Stimulated activated naive B cell treated with anti-CD40 and anti-IgM and Interleukin-4, amounts not matched to agents 10 μg/mL and 1 μg/mL and 100 μg/mL, for 72 hours (primary cell): ENCODE measurements at places on chromosomes 13 and 19.

- no peaks in the 10 kb centered on the region for H3K36me3 ChIP-seq
- H3K4me1 ChIP-seq = peaks cover 26% of the 10 kb centered on the region
- peak overlapping the region; percentile 48 for H3K4me3 ChIP-seq
- H3K27me3 ChIP-seq = peaks cover 41% of the 10 kb centered on the region
These were observed 2.7 kb downstream of the CDC42EP5 start for GRCh38 chr19:54470276-54470887.

DNA sequence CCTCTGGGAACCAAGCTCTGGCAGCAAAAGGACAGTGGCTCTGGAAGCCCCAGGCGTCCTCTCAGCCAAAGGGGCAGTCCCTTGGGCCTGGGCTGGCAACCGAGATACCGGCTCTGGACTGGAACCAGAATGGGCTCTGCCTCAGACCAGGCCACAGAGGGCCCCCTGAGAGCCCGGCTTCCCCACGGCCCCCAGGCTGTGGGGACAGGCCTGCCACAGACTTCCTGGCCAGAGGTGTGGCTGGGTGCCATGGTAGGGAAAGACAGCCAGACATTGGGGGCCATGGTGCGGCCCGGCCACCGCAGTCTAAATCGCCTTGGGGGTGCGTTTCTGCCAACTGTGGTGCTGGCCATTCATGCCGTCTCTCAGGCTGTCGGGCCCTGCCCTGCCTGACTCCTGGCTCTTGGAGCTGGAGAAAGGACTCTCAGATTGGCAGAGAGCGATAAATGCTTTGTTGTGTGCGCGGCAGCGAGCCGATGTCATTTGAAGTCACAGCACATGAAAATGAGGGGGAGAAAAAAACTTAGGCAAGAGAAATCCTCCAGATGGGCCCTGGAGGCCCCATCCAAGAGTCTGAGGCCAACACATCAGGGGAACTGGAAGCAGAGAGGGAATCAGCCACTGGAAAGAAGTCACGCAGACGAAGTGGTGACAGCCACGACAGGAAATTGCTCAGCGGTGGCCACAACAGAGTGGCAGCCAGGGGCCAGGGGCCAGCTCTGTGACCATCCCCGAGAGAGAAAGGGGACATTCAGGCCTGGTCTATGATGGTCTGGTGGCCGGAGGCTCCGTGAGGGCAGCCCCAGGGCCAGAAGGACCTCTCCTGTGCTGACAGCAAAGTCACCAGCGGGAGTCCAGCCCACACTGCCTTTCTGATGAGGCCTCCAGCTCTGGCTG is 26.5 kb downstream of the SH3GL1 start:
- H3K27me3 ChIP-seq = no peaks in the 10 kb centered on the region
- peaks cover 70% of the 10 kb centered on the region for H3K4me1 ChIP-seq
- DNase-seq = no peak
- peak overlapping the region; percentile 56 for H3K4me3 ChIP-seq
- peaks cover 32% of the 10 kb centered on the region for H3K36me3 ChIP-seq

DNA sequence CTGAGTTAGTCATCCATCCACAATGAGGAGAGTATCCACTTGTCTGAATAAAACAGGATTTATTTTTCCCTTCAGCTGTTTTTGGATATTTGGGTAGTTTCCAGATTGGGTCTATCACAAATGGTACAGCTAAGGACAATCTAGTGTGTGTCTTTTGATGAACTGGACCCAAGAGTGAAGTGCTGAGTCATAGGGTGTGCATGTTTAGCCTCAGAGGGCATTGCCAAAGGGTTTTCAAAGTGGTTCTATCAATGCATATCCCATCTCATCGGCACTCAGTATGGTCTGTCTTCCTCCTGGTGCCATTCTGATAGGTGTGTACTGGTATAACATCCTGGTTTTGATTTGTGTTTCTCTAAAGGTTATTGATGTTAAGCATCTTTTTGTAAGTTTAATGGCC is 62.3 kb downstream of the GSX1 start:
- H3K36me3 ChIP-seq = no peaks in the 10 kb centered on the region
- no peak overlapping the region for H3K4me3 ChIP-seq
- no peaks in the 10 kb centered on the region for H3K4me1 ChIP-seq
- DNase-seq = no peak

GRCh38 chr13:108225440-108225839 is 7.2 kb downstream of the ABHD13 start:
- peaks cover 13% of the 10 kb centered on the region for H3K36me3 ChIP-seq
- H3K27me3 ChIP-seq = no peaks in the 10 kb centered on the region
- no peak for DNase-seq
- no peak overlapping the region for H3K4me3 ChIP-seq
- no peak overlapping the region for H3K27ac ChIP-seq
- H3K4me1 ChIP-seq = peaks cover 32% of the 10 kb centered on the region

DNA sequence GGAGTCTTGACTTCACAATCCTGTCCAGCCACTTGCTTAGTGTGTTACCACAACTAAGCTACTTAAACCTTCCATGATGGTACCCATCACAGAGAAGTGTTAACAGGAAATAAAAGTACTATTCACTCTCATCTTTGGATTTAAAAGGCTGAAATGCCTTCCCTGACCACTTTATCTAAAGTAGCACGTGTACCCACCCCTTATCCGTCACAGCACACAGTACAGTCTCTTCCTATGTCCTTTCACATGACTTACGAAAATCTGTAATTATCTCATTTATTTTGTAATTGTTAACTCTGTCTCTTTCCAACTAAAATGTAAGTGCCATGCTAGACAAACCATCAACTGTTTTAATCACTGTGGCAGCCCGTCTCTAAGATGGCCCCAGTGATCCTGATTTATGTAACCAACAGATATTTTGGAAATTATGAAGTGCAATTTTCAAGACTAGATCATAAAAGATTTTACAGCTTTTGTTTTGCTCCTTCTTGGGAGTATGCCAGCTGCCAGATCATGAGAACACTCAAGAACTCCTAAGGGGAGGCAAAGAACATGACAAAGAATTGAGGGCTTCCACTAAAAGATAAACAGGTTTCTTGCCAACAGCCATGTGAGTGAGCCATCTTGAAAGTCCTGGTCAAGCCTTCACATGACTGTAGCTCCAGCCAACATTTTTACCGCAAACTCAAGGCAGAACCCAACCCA is 44.9 kb downstream of the DIAPH3 start:
- H3K27me3 ChIP-seq = no peaks in the 10 kb centered on the region
- no peak overlapping the region for H3K27ac ChIP-seq
- H3K4me1 ChIP-seq = no peaks in the 10 kb centered on the region
- no peak overlapping the region for H3K4me3 ChIP-seq
- no peak for DNase-seq
- H3K36me3 ChIP-seq = peaks cover 8% of the 10 kb centered on the region

- no peaks in the 10 kb centered on the region for H3K36me3 ChIP-seq
- H3K27me3 ChIP-seq = no peaks in the 10 kb centered on the region
- no peak overlapping the region for H3K27ac ChIP-seq
- peaks cover 53% of the 10 kb centered on the region for H3K4me1 ChIP-seq
- no peak for DNase-seq
These were observed 128.6 kb downstream of the DLEU7 start for GRCh38 chr13:50714891-50715290.

- H3K4me1 ChIP-seq = peaks cover 51% of the 10 kb centered on the region
- peaks cover 55% of the 10 kb centered on the region for H3K36me3 ChIP-seq
- H3K4me3 ChIP-seq = peak overlapping the region; percentile 81
- no peaks in the 10 kb centered on the region for H3K27me3 ChIP-seq
- peak overlapping the region; percentile 92 for H3K27ac ChIP-seq
- DNase-seq = no peak
These were observed 7.5 kb downstream of the CLASRP start for GRCh38 chr19:45046355-45046754.

GRCh38 chr13:111912453-111912866 is 154.5 kb upstream of the SOX1 start:
- no peak overlapping the region for H3K4me3 ChIP-seq
- no peak for DNase-seq
- H3K4me1 ChIP-seq = no peaks in the 10 kb centered on the region
- H3K27ac ChIP-seq = no peak overlapping the region

DNA sequence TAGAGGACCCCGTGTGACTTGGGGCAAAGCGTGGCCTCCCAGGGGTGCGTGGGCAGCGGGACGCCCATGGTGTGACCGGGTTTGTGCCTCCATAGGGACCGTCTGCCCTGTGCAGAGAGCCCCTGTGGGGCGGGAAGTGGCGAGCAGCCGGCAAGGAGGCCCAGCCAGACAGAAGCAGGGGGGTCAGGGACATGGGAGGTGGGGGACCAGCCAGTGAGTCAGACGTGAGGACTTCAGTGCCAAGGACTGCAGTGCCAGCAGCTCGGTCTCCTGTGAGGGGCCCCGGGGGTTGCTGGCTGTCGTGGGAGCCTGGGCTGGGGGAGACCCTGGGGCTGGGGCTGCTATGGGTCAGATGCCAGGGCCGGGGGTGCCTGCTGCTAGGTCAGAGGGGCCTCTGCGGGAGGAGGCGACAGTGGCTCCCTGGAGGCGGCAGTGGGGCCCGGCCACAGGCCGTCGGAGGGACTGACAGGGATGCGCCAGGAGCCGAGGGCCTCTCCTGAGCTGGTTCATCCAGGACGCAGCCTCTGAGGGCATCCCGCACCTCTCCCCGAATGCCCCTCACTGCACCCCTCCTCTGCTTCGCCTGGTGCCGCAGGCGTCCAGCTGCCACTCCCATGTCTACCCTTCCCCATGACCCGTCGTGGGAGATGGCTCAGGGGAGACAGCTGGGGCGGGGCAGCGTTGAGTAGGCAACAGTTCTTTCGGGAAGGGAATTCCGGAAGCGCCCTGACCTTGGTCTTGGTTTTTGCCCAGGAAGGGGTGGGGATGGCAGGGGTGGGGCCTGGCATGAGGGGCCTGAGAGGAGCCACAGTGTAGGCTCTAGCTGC is 80.0 kb downstream of the KDM4B start:
- H3K4me3 ChIP-seq = no peak overlapping the region
- H3K27me3 ChIP-seq = no peaks in the 10 kb centered on the region
- H3K4me1 ChIP-seq = peaks cover 38% of the 10 kb centered on the region
- no peak for DNase-seq

GRCh38 chr13:67043901-67044300 is 186.2 kb downstream of the PCDH9 start:
- H3K27ac ChIP-seq = no peak overlapping the region
- no peaks in the 10 kb centered on the region for H3K36me3 ChIP-seq
- H3K4me3 ChIP-seq = no peak overlapping the region
- H3K27me3 ChIP-seq = no peaks in the 10 kb centered on the region
- DNase-seq = no peak

DNA sequence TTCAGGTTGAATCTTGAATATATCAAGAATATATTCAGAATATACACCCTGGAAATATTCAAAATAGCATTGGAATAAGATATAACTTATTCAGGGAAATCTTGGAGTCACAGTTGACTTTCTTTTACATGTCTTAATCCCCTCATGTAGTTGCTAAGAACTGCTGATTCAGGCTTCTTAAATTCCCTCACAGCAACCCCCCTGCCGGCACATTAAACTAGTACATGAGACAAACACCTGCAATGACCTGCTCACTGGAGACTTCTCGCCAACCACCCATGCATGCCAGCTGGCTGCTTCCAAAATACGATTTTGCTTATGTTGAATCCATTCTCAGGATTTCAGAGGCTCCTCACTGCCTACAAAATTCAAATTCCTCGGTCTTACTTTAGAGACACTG is 997.1 kb downstream of the EFNB2 start:
- H3K27ac ChIP-seq = no peak overlapping the region
- H3K36me3 ChIP-seq = no peaks in the 10 kb centered on the region
- H3K27me3 ChIP-seq = no peaks in the 10 kb centered on the region
- H3K4me3 ChIP-seq = no peak overlapping the region
- DNase-seq = no peak

- no peak overlapping the region for H3K27ac ChIP-seq
- no peak overlapping the region for H3K4me3 ChIP-seq
- H3K27me3 ChIP-seq = no peaks in the 10 kb centered on the region
- peaks cover 24% of the 10 kb centered on the region for H3K4me1 ChIP-seq
These were observed 1.1 kb downstream of the ARHGAP35 start for GRCh38 chr19:46861691-46862502.

DNA sequence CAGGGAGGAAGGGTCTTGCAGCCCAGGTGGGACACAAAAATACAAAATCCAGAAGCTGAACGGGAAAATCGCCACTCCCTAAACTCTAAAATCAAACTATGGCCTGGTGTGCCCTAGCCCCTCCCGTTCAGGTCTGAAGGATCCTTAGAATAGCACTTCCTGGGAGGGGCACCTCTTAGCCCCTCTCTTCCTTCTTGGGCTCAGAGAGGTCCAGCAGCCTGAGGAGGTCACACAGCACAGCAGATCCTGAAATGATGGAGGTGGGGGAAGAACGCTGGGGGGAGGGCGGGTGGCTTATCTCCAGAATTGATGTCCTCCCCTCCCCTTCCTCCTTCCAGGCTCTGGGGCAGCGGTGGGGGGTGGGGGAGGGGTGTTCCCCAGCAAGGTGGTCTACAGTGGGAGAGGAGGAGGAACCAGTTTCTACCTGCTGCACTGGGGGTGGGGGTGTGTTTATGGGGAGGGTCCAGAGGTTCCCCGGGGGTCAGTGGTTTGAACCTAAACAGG is 1.9 kb downstream of the DIRAS1 start:
- no peak for DNase-seq
- H3K27ac ChIP-seq = no peak overlapping the region
- peaks cover 42% of the 10 kb centered on the region for H3K4me1 ChIP-seq

- no peak overlapping the region for H3K27ac ChIP-seq
- peaks cover 3% of the 10 kb centered on the region for H3K4me1 ChIP-seq
- peaks cover 3% of the 10 kb centered on the region for H3K36me3 ChIP-seq
- no peak for DNase-seq
- H3K4me3 ChIP-seq = no peak overlapping the region
- no peaks in the 10 kb centered on the region for H3K27me3 ChIP-seq
These were observed 429.1 kb upstream of the ARGLU1 start for GRCh38 chr13:106996867-106997618.

DNA sequence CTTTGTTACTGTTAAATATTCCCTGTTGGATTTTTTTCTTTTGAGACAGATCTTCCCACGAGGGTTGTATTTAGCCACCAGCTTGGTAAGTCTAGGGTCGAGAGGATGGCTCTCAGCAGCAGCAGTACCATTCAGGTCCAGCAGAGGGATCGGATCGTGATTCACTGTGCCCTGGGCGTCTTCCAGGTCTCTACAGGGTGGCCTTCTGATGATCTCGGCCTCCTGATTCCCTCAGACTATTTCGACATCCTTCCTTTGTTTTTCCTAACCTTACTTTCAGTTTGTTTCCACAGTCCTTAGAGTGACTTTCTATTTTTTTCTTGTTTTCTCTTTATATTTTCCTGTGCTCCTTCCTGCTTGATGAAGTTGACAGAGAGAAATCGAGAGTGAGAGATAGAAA is 1436.9 kb downstream of the UQCRFS1 start:
- peaks cover 13% of the 10 kb centered on the region for H3K4me1 ChIP-seq
- no peak for DNase-seq
- no peak overlapping the region for H3K27ac ChIP-seq
- H3K27me3 ChIP-seq = no peaks in the 10 kb centered on the region
- peaks cover 81% of the 10 kb centered on the region for H3K36me3 ChIP-seq

DNA sequence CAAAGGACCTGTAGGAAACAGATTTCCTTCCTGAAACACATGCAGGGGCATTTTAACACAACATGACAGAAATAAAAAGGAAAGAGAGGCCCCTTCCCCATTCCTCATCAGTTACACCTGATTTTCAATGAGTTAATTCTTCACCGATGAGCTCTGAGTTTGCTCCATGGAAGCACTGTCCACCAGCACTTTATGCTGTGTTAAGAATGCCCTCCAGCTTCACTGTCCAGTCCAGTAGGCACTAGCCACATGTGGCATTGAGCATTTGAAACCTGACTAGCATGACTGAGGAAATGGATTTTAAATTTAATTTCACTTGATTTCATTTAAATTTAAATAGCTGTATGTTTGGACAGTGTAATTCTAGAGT is 217.2 kb upstream of the SLC10A2 start:
- no peak overlapping the region for H3K4me3 ChIP-seq
- DNase-seq = no peak
- no peaks in the 10 kb centered on the region for H3K36me3 ChIP-seq
- H3K4me1 ChIP-seq = peaks cover 5% of the 10 kb centered on the region

- no peak overlapping the region for H3K27ac ChIP-seq
- no peak overlapping the region for H3K4me3 ChIP-seq
- DNase-seq = no peak
- no peaks in the 10 kb centered on the region for H3K36me3 ChIP-seq
- H3K27me3 ChIP-seq = peaks cover 38% of the 10 kb centered on the region
These were observed 266.4 kb downstream of the NALCN start for GRCh38 chr13:101149735-101150384.
